ENCODE measurements at places on chromosomes 11 and 22. TPM values are rescaled to one million over a fixed set of nuclear protein-coding genes. Genes with fewer than 3 reads are reported as not detected.
A peak's percentile ranks its signal among the peaks of the same experiment; 100 is the strongest.

GRCh38 chr11:67195971-67196456 lies 70.3 kb upstream of the GRK2 start:
- H3K4me3 ChIP-seq = no peak overlapping the region
- no peaks in the 10 kb centered on the region for H3K27me3 ChIP-seq
- H3K36me3 ChIP-seq = peaks cover 33% of the 10 kb centered on the region

DNA sequence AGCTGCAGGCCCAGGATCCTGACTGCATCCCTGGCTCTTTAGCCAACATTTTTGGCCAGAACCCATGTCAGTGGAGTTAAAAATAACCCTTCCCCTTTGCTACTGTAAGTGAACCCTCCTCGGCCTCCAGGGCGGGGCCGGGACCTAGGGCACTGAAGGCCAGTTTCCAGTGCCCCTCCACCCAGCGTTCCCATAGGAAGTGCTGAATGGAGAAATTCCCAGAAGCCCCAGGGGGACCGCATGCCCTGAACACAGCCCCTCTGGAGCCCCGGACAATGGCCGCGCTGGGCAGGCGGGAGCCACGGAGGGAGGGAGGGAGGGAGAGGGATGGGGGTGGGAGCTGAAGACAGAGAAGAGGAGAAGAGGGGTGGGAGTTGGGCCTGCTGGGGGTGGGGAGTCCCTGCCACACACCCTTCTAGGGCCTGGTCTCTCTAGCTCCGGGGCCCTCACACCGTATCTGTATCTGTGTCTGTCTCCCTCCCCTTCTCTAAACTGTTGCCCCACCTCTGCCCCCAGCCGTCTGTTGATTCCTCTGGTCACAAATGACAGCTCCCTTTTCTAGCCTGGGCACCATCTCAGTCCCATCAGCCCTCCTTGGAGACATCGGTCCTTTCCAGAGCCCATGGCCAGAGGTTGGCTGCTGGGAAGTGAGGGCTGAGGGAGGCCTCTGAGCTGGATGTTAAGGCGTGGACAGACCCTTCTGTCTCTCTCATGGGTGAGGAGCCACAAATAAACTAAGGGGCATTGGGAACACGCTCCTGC lies 10.9 kb downstream of the PDGFB start:
- no peaks in the 10 kb centered on the region for H3K36me3 ChIP-seq
- peaks cover 8% of the 10 kb centered on the region for H3K27me3 ChIP-seq
- peaks cover 43% of the 10 kb centered on the region for H3K4me1 ChIP-seq
- H3K4me3 ChIP-seq = no peak overlapping the region

GRCh38 chr11:65065851-65066250 lies 7.5 kb upstream of the NAALADL1 start:
- no peaks in the 10 kb centered on the region for H3K4me1 ChIP-seq
- H3K27ac ChIP-seq = no peak overlapping the region
- H3K27me3 ChIP-seq = no peaks in the 10 kb centered on the region
- H3K4me3 ChIP-seq = no peak overlapping the region
- DNase-seq = no peak

DNA sequence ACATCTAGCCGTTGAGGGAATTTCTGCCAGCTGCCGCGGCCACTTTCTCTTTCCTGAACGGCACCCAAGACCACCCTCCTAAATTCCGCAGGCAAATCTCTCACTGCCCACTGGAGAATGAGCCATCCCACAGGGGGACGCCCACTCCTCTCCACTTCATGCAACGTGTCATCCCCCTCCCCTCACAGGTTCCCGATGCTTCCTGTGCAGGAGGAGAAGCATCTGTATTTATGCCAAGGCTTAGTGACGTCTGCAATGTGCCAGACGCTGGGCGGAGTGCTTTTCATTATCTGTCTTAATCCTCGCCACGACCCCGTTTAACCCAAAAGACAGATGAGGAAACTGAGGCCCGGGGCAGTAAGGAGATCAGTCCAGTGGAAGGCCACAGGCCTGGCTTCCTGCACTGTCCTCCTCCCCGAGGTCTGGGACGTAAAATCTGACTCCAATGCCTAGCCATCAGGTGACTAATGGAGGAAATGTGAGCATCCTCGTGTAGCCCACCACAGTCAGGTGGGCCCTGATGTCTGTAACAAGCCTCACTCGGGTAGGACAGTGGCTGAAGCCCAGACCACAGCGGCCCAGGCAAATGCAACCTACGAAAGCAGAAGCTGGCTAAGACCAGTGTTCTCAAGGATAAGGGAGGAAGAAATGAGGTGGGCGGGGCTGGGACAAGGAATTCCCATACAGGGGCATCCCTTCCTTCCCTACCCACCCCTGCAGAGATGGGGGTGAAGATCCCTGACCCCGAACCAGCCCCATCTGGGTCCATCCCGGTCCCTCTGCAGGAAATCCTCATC lies 23.1 kb downstream of the MN1 start:
- H3K27me3 ChIP-seq = no peaks in the 10 kb centered on the region
- H3K36me3 ChIP-seq = no peaks in the 10 kb centered on the region
- no peak overlapping the region for H3K4me3 ChIP-seq
- H3K4me1 ChIP-seq = no peaks in the 10 kb centered on the region

GRCh38 chr22:22812031-22812905 lies 75.3 kb upstream of the IGLL5 start:
- H3K27me3 ChIP-seq = no peaks in the 10 kb centered on the region
- H3K36me3 ChIP-seq = no peaks in the 10 kb centered on the region
- no peak for DNase-seq
- no peak overlapping the region for H3K4me3 ChIP-seq
- H3K4me1 ChIP-seq = peaks cover 53% of the 10 kb centered on the region

- H3K27me3 ChIP-seq = no peaks in the 10 kb centered on the region
- no peaks in the 10 kb centered on the region for H3K4me1 ChIP-seq
- DNase-seq = no peak
- no peak overlapping the region for H3K27ac ChIP-seq
- H3K36me3 ChIP-seq = no peaks in the 10 kb centered on the region
Measured at GRCh38 chr22:24214467-24215285, 30.2 kb downstream of the GGT5 start.

DNA sequence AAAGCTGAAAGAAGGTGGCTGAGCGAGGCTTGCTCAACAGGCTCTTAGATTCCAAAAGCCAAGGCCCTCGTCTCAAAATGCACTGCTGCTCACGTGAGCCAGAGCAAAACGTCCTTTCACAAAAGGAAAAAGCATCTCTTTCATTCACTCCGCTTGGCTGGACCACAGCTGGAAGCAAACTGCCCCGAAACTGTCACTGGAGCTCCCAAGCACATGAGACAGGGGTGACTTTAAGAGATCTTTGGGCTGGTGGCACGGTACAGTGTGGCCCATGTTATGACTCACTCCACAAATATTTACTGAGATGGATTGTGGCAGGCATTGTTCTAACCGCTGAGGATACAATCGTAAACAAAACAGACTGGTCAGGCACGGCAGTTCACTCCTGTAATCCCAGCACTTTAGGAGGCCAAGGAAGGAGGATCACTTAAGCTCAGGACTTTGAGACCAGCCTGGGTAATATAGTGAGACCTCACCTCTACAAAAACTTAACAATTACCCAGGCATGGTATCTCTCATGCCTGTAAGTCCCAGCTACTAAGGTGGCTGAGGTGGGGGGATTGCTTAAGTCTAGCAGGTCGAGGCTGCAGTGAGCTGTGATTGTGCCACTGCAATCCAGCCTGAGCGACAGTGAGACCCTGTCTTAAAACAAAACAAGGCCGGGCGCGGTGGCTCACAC lies 3.6 kb downstream of the PLA2G6 start:
- H3K36me3 ChIP-seq = no peaks in the 10 kb centered on the region
- peaks cover 43% of the 10 kb centered on the region for H3K4me1 ChIP-seq
- H3K27ac ChIP-seq = no peak overlapping the region
- H3K4me3 ChIP-seq = no peak overlapping the region
- no peaks in the 10 kb centered on the region for H3K27me3 ChIP-seq

GRCh38 chr22:37443086-37443485 lies 15.8 kb upstream of the ELFN2 start:
- H3K4me3 ChIP-seq = no peak overlapping the region
- H3K27ac ChIP-seq = no peak overlapping the region
- H3K27me3 ChIP-seq = no peaks in the 10 kb centered on the region
- no peaks in the 10 kb centered on the region for H3K36me3 ChIP-seq
- H3K4me1 ChIP-seq = no peaks in the 10 kb centered on the region
- DNase-seq = no peak

DNA sequence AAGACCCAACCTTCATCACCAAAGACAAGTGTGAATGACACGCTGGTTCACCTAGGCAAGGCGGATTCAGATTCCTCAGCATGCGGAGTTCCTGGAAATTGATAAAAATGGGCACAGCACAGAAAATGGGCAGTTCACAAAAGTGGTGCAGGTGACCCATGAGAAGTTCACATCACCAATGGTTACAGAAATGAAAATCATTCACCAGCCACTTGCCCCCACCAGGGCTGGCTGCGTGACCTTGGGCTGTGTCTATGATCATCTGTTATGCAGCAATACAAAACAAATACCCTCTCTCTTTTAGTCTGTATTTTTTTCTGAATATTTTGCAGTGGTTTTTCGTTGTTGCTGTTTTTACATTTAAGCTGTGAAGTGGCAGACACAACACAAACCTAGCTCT lies 415.9 kb downstream of the TBC1D22A start:
- no peak overlapping the region for H3K4me3 ChIP-seq
- DNase-seq = no peak
- no peak overlapping the region for H3K27ac ChIP-seq
- H3K27me3 ChIP-seq = no peaks in the 10 kb centered on the region
- peaks cover 20% of the 10 kb centered on the region for H3K36me3 ChIP-seq
- H3K4me1 ChIP-seq = no peaks in the 10 kb centered on the region

GRCh38 chr11:111870522-111870885 lies 877 bp downstream of the ALG9 start:
- no peaks in the 10 kb centered on the region for H3K36me3 ChIP-seq
- no peaks in the 10 kb centered on the region for H3K27me3 ChIP-seq
- H3K27ac ChIP-seq = peak overlapping the region; percentile 91
- peaks cover 8% of the 10 kb centered on the region for H3K4me1 ChIP-seq
- peak overlapping the region; percentile 74 for H3K4me3 ChIP-seq
- peak; percentile 3 for DNase-seq

DNA sequence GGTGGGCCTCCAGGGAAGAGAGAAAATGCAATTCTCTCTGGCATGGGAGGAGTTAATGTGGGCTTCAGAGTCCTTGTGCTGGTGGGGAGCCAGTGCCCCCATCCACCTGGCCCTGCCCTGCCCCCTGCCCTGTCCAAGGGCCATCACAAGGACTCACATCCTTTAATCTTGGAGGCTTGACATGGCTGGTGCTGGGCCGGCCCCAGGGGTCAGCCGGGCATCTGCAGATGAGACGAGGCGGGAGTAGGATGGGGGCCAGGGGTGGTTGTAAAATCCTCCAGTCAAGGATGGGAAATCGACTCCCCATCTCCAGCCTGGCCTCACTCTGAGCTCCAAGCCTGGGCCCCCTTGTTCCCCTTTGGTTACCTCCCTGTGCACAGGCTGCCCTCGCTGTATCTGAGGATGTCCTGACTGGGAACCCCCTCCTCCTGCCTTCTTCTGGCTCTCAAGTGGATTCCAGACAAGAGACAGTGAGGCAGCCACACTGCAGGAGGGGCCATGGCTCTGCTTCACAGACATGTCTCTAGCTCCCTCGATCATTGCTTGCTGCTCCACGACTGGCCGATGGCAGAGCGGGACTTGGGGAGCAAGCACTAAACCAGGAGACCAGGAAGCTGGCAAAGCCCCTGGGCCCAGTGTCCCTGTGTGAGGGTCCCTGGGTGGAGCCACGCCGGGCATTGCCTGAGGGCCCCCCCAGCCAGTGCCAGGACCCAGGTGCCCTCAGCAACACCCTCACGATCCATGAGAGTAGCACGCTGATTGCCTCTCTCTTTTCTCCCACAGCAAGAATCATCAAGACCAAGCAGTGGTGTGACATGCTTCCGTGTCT lies 1120.5 kb downstream of the BRD1 start:
- DNase-seq = no peak
- H3K27me3 ChIP-seq = no peaks in the 10 kb centered on the region
- H3K27ac ChIP-seq = no peak overlapping the region
- no peaks in the 10 kb centered on the region for H3K4me1 ChIP-seq

DNA sequence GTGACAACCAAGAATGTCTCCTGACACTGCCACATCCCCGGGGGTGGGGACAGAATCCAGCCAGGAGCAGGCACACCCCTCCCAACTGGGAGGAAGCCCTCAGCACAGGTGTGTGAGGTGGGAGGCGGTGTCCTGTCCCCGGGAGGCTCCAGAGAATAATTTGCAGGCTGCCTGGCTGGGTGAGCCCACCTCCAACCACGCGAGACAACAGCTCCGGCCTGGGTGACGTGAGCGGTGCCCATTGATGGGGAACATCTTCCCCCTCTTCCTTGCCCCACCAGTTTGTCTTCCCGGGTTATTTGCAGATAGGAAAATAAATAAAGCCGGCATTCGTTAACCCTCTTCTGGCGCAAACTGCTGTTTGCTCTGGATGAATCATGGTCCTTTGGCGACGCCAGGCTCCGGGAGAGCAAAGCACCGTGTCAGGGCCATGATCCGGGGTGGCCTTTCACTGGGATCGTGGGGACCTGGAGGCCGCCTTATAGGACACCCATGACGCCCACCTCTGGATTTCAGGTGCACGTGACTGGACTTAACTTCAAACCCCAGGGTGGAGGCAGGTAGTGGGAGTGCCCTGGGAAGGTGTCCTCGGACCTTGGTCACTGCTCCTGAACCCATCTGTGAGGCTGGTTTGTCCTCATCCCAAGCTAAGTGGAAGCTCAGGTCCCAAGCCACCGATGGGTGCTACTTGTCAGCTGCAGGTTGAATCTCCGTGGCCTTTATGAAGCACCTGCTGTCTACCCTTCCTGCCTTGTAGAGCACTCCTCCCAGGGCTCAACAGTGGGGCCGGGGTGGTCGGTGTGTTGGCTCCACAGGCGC lies 13.9 kb downstream of the CCND1 start:
- no peaks in the 10 kb centered on the region for H3K27me3 ChIP-seq
- no peaks in the 10 kb centered on the region for H3K36me3 ChIP-seq
- H3K27ac ChIP-seq = no peak overlapping the region

DNA sequence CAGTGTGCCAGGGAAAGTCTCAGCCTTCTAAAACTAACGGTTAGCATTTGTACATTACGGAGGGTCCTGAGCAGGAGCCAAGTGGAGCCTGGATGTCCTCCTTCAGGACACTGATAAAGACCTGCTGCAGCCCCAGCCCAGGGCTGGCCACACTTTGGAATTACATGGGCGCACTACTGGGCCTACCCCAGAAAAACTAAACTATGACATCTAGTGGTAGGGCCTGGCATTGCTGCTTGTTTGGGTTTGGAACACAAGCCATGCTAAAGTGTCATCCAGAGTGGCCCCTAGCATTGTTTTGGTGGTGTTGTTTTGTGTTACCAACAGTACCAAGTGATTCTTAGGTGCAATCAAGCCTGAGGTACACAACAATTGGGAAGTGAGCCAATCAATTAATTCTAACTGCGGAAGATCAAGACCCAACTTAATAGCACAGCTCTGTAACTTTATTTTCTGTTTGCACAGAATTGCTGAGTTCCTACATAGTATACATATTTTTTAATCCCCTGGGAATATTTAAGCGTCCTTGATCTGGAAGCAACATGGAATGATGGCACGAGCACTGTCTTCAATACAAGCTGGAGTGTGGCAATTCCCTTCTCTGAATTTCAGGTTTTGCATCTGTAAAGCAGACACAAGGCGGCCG lies 340.7 kb downstream of the LARGE1 start:
- no peaks in the 10 kb centered on the region for H3K27me3 ChIP-seq
- H3K27ac ChIP-seq = no peak overlapping the region
- H3K4me1 ChIP-seq = no peaks in the 10 kb centered on the region
- H3K36me3 ChIP-seq = no peaks in the 10 kb centered on the region
- no peak overlapping the region for H3K4me3 ChIP-seq
- peak; percentile 6 for DNase-seq

The STK33 gene
- total RNA-seq = 0.18 TPM

The WNT11 gene
- total RNA-seq = not detected

The PRRG4 gene
- total RNA-seq = 0.11 TPM

The OR51B4 gene
- not detected for total RNA-seq
